ENCODE measurements at places on chromosomes 1 and 21.

DNA sequence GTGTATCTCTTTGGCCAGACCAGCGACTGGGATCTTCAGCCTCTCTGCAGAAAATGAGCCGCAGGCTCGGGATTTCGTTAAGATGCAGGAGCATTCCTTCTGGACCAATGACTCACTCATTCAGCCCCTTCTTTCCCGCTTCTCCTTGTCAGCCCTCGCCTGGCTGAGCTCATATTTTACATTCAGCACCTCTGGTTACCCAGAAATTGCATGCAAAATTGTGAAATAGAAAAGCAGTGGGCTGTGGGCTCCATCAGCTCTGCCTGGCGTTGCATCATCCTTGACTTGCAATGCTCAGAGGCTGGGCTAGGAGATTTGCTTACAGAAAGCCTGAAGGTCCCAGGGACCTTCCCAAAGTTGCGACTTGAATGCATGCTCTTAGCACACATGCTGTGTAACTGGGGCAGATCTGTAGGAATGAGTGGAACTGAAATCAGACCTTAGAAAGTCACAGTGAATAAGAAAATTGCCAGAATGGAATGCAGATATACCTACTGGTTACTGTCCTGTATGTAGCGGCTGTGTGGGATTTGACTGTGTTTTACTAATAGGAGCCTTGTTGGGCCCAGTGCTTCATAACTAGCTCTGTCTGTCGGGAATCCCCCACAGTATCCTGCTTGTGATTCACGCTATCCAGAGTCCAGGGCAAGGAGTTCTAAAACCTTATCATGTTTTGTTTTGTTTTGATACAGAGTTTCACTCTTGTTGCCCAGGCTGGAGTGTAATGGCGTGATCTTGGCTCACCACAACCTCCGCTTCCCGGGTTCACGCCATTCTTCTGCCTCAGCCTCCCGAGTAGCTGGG lies 444.8 kb downstream of the KIF26B start:
- DNase-seq = no peak

DNA sequence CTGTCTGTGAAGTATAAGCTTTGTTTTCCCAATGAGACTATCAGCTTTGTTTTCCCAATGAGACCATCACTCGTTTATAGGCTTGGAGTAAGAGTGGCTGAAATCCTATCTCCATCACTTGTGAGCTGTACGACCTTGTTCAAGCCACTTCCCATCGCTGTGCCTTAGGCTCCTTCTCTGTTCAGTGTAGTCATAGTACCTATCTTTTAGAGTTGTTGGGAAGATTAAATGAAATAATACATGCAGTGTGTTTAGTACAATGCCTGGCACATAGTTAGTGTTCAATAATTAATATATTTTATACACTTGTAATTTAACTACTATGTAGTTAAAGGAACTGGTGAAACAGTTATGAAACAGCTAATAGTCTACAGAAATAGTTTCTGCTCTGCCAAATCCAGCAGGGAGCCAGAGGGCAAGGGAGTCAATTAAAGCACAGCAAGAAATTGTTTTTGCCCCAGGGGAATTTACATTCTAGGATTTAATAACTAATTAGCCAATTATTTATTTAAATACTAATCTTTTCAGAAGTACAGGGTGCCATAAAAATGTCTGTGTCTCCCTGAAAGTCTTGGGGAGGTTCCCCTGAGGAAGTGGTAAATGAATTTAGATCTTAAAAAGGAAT lies 139.3 kb upstream of the HMCN1 start:
- no peak for DNase-seq

DNA sequence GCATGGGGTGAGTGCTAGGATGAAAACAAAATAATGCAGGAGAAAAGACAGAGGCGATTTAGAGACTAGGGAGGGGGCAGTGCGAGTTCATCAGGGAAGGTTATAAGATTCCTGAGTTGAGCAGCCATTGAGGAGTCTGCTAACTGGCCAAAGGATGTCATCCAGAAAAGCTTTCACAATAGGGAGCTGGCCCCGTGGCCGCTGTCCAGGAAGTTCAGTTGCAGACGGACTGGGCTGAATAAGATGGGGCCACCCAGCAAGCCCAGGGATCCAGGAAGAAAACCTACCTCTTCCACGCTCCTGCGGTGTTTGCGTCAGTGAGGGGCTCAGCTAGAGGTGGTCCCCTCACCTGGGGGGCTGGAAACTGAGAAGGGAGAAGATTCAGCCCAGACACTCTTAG lies 4.0 kb upstream of the PKP1 start:
- no peak for DNase-seq

DNA sequence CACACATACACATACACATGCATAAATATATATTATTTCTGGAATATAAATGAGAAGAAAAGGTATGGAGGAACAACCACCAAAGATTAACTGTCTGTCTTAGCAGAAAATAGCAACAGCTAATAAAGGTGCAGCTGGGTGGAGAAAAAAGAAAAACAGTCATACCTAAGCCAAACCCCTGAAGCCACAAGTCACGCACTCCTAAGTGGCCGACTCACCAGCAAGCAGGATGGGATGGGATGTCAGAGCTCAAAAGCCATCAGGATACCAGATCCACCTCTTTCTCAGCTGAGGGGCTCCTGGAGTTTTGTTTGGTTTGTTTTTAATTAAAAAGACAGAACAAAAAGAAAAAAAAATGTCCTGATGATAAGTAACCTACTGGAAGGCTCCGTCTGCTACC lies 64.7 kb upstream of the HIVEP3 start:
- no peak for DNase-seq

- DNase-seq = no peak
Measured at GRCh38 chr1:179376223-179376622, 10.5 kb downstream of the AXDND1 start.

DNA sequence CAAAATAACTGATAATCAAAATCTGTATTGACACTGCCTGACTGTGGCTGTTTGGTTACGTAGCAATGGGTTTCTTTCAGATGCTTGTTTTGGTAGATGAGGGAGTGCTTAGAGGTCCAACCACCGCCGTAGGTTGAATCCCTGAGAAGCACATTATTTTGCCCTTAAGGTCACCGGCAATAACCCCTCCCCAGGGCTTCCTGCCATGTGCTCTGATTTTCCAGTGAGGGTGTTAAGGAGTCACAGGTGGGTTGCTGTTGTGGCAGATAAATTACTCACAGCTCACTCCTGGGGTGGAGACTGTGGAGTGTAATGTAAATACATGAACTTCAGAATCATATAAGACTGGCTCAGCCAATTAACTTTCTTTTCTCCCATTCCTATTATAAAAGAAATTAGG lies 81.5 kb upstream of the ZP4 start:
- DNase-seq = no peak

DNA sequence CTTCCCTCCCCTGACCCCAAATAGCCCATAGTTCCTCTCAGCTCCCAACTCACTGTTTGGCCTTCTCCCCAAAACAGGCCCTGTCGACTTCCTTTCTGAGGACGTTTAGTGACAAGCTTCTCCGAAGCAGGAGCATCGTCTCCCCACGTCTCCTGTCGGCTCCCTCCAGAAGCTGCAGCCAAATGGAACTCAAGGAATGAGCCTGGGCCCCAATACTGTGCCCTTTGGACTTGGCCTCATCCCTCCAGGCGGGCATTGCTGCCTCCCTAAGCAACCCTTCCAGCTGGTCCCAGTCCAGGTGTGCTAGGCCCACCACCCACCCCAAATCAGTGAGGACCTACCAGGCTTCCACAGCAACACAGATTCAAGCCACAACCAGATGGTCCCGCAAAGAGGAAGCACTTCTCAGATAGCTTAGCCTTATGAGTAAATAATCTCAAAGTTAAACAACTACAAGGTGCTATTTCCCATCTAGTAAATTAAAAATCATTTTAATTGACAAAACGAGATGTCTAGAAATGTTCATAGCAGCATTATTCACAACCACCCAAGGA lies 33.0 kb downstream of the ACOT7 start:
- no peak for DNase-seq

DNA sequence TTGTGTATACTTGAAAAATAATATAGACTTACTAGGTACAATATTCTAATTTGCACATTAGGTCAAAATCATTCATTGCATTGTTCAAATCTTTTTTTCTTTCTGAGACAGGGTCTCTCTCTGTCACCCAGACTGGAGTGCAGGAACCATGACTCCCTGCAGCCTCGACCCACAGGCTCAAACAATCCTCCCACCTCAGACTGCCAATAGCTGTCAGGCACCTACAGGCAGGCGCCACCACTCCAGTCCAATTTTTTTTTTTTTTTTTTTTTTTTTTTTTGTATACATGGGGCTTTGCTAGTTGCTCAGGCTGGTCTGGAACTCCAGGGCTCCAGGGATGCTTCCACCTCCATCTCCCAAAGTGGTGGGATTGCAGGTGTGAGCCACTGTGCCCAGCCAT lies 656.9 kb downstream of the KCNT2 start:
- DNase-seq = no peak

- DNase-seq = no peak
Measured at GRCh38 chr1:217077426-217077825, 354.2 kb upstream of the ESRRG start.

GRCh38 chr1:215277532-215277931 lies 195.0 kb downstream of the KCNK2 start:
- no peak for DNase-seq

DNA sequence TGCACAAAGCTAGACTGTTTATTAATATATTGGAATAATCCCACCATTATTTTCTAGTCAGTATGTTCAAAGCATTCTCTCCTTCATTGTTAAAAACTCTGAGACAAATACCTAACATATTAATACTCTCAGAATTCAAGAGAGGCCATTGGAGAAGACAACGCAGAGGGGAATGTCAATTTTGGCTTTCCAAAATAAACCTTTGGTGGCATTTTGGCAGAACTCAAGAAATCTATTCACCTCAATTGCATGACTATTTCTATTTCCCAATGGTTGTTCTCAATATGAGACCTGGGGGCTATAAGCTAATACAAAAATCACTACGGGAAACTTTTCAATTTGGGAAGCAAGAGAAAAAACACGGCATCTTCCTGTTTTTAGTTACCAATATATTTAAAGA lies 58.5 kb downstream of the RUSC1 start:
- DNase-seq = no peak
